Upper lobe of left lung (tissue), 6 donors: ENCODE measurements at places on chromosomes 4 and X.

GRCh38 chr4:173446416-173446815 lies 47.5 kb upstream of the SCRG1 start:
- DNase-seq, result no peak

DNA sequence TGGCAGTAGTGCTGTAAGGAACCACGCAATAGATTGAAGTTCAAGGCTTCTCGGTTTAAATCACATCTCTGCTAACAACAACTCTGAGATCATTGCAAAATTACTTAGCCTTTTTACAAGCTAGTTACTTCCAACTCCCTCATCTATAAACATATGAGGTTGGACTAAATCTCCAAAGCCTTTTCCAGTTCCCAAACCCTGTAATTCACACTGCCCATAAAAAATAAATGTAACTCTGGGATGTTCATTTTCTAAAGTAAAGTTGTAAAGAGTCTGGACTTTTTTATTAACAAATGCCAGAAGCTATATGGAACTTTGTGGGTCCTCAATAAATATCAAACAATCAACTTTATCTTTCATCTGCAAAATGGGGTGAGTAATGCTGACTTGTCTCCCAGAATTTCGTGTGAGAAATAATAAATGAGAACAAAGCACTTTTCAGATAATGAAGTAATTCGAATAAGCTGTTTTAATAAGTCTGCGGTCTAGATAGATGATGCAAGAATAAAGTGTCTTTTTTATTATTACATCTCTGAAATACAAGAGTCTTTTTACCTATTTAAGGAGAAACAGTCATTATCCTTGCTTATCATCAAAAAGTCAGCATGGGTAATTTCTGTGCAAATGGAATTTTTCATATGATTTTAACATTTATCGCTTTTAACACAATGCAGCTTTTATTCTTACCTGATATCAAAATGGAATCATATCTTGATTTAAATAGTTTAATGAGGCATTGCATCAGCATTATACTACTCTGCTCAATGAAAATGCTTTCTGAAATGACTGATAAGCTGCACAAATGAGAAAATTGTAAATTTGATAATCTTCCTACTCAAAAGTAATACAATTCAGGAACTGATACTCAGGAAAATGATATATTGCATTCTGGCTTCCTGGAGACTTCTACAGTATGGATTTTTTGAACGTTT lies 252.6 kb downstream of the BANK1 start:
- no peak for DNase-seq

DNA sequence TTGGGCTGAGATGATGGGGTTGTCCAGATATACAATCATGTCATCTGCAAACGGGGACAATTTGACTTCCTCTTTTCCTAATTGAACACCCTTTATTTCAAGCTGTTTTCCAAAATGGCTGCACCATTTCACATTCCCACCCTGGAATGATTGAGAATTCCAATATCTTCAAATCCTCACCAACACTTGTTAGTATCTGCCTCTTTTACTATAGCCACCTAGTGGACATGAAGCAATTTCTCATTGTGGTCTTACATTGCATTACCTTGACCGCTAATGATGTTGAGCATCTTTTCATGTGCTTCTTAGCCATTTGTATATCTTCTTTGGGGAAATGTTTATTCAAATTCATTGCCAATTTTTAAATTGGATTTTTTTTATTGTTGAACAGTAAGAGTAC lies 364.8 kb downstream of the SMARCA1 start:
- no peak for DNase-seq

DNA sequence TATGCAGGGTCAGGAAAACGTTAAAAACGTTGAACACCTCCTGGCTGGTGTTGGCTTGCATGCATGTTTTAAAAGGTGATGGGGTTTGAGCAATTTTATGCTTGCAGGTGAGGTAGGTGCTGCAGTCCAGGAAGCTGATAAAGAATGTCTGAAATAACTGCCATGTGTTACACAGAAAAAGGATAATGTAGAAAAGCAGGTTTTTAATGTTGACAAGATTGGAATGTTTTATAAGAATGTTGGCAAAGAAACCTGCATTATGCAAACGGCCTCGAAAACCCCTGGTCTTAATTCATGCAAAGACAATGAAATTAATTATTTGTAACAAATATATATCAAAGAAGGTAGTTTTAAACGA lies 723.7 kb upstream of the AGA start:
- no peak for DNase-seq

- DNase-seq, result no peak
Measured at GRCh38 chr4:56127716-56128115, 179.0 kb downstream of the CEP135 start.

DNA sequence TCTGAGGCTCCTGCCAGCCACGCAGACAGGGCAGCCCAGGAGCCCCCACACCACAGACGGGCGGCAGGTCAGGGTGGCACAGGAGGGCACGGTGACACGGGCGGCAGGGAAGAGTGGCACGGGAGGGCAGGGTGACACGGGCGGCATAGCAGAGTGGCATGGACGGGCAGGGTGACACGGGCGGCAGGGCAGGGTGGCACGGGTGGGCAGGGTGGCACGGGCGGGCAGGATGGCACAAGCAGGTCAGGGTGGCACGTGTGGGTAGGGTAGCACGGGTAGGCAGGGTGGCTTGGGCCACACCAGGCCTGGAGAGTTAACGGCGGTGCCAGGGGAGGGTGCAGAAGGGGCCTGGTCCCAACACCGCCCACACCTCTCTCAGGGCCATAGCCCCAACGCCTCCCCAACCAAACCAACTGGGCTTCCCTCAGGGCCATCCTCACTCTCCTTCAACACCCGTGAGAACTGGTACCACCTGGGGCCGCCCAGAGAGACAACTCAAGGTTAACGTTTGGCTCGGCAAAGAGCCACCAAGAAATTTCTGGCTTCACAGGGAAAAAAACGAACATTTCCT lies 3.4 kb downstream of the CTBP1 start:
- DNase-seq, result no peak

DNA sequence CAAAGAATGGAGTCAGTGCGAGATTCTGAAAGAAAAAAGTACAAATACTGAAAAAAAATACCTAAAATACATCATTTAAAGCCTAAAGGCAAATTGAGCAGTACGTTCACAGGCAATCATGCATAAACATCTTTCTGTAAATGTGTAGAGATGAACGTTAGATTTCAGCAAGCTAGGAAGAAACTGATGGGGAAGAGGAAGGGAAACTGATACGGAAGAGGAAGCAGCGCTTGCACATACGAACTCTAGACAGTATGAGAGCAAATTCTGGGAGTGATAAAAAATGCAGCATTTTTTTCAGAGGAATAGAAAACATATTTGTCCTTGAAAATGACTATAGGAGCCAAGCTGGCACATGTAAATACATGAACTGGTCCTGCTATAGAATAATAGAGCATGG lies 9.4 kb downstream of the ANKRD50 start:
- no peak for DNase-seq

- DNase-seq, result no peak
Measured at GRCh38 chr4:171602638-171603355, 210.4 kb upstream of the GALNTL6 start.

DNA sequence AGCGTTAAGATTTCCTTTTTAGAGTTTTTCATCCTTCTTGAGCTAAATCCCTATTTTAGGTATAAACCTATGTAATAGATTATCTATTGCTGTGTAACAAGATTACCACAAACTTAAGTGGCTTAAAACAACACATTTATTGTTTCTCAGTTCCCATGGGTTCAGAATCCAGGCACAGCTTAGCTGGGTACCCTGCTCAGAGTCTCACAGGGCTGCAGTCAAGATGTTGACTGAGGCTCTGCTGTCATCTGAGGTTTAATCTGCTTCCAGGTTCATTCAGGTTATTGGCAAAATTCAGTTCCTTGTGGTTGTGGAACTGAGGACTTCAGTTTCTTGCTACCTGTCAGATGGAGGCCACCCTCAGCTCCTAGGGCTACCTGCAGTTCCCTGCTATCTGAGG lies 60.9 kb downstream of the GK start:
- DNase-seq, result no peak

- DNase-seq, result no peak
Measured at GRCh38 chrX:70476934-70477733, 32.5 kb downstream of the DLG3 start.

DNA sequence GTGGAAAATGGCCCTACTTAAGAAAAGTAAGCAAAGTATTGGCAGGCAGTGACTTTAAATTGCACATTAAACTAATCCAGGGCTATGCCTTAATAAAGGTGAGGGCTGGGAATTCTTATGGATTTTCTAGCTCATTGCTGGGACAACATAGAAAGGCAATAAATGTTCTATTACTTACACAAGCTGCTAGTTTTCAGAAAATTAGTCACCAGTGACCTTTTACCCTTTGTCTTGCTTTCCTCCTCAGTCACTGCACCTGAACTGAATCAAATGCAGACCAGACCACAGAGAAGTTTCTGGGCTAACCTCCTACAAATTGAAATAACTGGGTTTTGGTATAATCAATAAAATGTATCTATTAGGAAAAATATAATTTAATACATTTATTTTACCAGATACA lies 694.4 kb upstream of the FAM241A start:
- DNase-seq, result no peak

GRCh38 chrX:151505796-151506195 lies 57.7 kb upstream of the PASD1 start:
- DNase-seq, result no peak

- no peak for DNase-seq
Measured at GRCh38 chrX:101729986-101730385, 70.3 kb upstream of the ARMCX2 start.

DNA sequence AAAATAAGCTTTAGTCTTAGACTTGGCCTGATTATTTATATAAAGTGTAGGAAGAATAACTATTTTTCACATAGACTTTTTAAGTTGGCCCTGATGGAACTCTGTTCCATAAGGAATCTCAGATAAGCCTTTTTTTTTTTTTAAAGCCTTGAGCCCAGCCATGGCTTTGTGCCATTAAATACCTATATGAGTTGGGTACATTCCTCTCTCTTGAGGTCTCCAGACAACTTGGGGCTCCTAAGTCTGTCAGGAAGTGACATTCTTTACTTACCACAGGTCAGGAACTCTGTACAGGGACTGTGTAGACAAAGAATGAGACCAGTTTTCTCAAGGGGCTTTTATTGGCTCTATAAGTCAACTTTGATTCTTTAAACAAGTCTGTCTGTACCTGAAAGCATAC lies 27.1 kb upstream of the IGFBP7 start:
- DNase-seq, result no peak
